ENCODE measurements at places on chromosomes 2 and 18.

DNA sequence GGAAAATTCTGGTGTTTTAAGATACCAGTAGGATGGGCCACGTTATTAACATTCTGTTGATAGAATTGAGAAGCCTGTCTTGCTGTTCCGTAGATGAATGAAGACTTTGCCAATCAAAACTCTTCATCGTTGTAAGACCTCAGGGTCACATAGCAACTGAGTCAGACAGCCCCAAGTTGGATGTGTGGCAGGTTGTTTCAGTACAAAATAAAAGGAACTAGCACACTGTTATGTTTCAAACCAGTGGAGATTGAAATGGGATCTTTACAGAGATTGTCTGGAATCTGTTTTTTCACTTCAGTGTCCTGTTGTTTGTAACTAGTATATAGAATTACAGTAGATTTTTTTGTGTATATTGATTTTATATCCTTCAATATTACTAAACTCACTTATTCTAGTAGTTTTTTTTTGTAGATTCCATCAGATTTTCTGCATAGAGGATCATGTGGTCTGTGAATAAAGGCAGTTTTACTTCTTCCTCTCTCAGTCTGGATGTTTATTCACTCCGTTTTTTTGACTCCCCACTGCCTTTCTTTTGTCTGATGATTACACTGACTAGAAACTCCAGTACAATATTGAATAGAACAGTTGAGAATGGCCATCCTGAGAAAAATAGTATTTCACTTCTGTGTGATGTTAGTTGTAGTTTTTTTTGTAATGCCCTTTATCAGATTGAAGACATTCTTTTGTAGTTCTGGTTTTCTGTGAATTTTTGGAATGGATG is 22.7 kb downstream of the EPC2 start:
- no peak for DNase-seq

GRCh38 chr2:241226723-241227572 is 38.5 kb downstream of the ANO7 start:
- no peak for DNase-seq

- DNase-seq = no peak
Observed at GRCh38 chr2:162217598-162217997, 25.6 kb downstream of the FAP start.

GRCh38 chr2:158207354-158207753 is 105.7 kb downstream of the UPP2 start:
- no peak for DNase-seq

DNA sequence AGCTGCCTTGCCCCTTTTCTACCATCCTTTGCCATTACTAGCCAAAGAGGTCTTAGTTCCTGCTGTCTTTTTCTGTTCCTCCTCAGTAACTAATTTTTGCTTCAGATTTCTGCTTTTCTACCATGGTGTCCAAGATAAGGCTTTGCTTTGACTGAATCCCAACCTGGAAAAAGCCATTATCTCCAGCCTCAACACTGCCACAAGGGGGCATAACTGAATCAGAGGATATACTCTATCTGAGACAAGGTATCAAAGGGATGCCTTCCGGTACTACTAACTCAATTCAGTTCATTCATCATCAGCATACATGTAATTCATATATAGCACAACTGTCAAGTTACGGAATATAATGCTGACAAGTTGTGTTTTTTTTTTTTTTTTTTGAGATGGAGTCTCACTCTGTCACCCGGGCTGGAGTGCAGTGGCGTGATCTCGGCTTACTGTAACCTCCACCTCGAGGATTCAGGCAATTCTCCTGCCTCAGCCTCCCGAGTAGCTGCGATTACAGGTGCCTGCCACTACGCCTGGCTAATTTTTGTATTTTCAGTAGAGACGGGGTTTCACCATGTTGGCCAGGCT is 11.4 kb downstream of the OSGEPL1 start:
- DNase-seq = peak; percentile 35
